Endodermal cell (in vitro differentiated cells): ENCODE measurements at places on chromosomes 11 and 22. TPM values are rescaled to one million over a fixed set of nuclear protein-coding genes. Genes with fewer than 3 reads are reported as not detected.
A peak's percentile ranks its signal among the peaks of the same experiment; 100 is the strongest.

DNA sequence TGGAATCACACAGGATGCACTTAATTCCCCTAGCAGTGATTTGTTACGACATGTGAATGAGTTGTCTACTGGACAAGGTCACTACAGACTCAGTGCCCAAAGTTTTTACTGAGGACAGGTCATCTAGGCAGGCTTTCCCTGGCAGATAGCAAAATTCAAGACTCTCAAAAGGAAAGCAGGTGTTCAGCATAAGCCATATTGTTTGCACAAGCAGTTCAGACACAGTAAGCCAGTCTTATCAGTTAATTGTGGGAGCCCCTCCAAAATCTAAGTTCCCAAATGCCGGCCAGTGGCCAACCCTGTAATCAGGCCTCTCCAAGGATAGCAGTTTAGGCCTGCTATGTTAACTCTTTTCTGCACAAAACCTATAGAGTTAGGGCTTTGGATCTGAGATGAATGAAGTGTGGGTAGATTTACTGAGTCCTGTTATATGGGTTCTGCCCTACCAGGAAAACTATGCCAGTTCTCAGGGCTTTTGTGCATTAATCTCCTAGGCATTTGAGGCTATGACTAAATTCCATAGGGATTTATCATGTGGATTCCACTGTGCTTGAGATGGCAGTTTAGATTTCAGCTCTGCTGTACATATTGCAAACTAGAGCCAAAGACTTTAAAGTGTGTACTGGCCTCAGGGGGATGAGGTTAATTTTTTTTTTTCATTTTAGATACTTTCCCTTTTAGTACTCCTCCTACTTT, 4.8 kb upstream of the ARHGEF12 start:
- no peak overlapping the region for H3K27ac ChIP-seq
- no peak overlapping the region for H3K4me3 ChIP-seq
- no peak for DNase-seq
- H3K27me3 ChIP-seq: no peaks in the 10 kb centered on the region
- peaks cover 29% of the 10 kb centered on the region for H3K36me3 ChIP-seq

- no peaks in the 10 kb centered on the region for H3K4me1 ChIP-seq
- DNase-seq: no peak
- H3K4me3 ChIP-seq: no peak overlapping the region
Observed at GRCh38 chr11:17148536-17148935, 59.2 kb downstream of the PIK3C2A start.

DNA sequence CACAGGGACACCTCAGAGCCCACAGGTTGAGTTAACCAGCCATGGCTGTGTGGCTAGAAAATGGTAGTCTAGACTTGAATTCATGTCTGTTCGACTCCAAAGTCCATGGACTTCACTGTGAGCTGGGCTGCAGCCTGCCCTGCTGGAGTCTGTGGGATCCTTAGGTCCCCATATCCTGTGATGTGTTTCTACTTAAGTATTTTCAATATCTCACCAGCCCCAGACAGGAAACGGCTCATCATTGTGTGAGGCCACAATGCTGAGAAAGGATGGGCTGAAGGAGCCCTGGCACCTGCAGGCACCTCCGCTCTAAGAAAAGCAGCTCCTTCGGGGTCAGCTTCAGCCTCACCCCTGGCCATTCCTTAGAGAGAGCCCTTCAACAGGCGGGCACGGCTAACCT, 93.1 kb downstream of the NAT10 start:
- H3K27me3 ChIP-seq: no peaks in the 10 kb centered on the region
- H3K36me3 ChIP-seq: peaks cover 26% of the 10 kb centered on the region
- peaks cover 5% of the 10 kb centered on the region for H3K4me1 ChIP-seq
- no peak for DNase-seq

GRCh38 chr11:43366677-43367076, 8.0 kb downstream of the TTC17 start:
- H3K27me3 ChIP-seq: no peaks in the 10 kb centered on the region
- peaks cover 19% of the 10 kb centered on the region for H3K36me3 ChIP-seq
- H3K4me1 ChIP-seq: peaks cover 4% of the 10 kb centered on the region
- H3K27ac ChIP-seq: no peak overlapping the region
- no peak for DNase-seq

GRCh38 chr11:2998073-2998850, 6.1 kb upstream of the NAP1L4 start:
- H3K4me3 ChIP-seq: no peak overlapping the region
- H3K36me3 ChIP-seq: peaks cover 36% of the 10 kb centered on the region
- no peak for DNase-seq
- no peaks in the 10 kb centered on the region for H3K4me1 ChIP-seq
- no peak overlapping the region for H3K27ac ChIP-seq

DNA sequence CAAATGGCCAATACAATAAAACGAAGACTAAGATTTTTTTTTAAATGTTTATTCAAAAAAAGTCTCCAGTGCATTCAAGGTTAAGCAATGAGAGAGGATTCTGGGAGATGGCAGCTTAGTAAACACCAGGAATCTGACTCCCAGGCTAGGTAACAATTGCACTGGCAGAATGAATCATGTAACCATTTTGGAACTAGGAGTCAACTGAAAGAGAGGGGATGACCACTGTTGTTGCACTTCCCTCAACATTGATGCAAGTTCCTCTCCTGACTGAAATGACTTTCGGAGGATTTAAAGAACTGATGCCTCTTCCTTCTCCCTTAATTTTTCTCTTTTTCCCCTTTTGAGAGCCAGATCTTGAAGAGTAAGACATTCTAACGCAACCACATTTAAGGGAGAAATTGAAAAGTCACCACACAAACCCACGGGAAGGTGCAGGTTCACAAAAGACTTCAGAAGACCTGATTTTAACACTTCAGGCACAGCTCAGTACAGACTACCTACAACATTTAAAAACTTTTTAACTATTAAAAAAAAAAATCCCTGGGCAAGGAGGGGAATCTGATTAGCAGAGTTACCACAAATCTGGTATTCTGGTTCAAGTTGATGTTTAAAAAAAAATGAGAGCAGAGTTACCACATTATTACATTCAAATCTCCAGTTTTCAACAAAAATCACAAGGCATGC, 56.8 kb downstream of the FCHSD2 start:
- no peaks in the 10 kb centered on the region for H3K36me3 ChIP-seq
- no peak for DNase-seq
- H3K27ac ChIP-seq: no peak overlapping the region
- H3K4me1 ChIP-seq: no peaks in the 10 kb centered on the region
- H3K4me3 ChIP-seq: no peak overlapping the region

- H3K4me1 ChIP-seq: peaks cover 9% of the 10 kb centered on the region
- H3K27me3 ChIP-seq: no peaks in the 10 kb centered on the region
- peak; percentile 12 for DNase-seq
- peaks cover 11% of the 10 kb centered on the region for H3K36me3 ChIP-seq
- H3K4me3 ChIP-seq: no peak overlapping the region
Observed at GRCh38 chr22:21703684-21704316, 31.8 kb downstream of the YPEL1 start.

DNA sequence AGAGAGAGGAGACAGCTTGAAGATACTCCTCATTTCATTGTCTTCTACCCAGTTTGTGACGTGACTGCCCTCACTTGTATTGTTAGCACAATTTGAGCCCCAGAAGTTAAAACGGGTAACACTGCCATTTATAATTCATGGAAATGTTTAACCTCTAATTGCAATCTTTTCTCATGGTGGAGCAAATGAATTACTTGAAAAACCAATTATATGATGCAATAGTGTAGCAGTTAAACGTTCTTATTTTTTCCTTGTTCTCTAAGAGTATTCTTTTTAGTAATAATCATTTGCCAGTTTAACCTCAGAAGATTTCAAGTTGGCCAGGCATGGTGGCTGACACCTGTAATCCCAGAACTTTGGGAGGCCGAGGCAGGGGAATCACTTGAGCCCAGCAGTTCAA, 56.6 kb downstream of the CDON start:
- no peaks in the 10 kb centered on the region for H3K36me3 ChIP-seq
- no peaks in the 10 kb centered on the region for H3K4me1 ChIP-seq
- no peak for DNase-seq

DNA sequence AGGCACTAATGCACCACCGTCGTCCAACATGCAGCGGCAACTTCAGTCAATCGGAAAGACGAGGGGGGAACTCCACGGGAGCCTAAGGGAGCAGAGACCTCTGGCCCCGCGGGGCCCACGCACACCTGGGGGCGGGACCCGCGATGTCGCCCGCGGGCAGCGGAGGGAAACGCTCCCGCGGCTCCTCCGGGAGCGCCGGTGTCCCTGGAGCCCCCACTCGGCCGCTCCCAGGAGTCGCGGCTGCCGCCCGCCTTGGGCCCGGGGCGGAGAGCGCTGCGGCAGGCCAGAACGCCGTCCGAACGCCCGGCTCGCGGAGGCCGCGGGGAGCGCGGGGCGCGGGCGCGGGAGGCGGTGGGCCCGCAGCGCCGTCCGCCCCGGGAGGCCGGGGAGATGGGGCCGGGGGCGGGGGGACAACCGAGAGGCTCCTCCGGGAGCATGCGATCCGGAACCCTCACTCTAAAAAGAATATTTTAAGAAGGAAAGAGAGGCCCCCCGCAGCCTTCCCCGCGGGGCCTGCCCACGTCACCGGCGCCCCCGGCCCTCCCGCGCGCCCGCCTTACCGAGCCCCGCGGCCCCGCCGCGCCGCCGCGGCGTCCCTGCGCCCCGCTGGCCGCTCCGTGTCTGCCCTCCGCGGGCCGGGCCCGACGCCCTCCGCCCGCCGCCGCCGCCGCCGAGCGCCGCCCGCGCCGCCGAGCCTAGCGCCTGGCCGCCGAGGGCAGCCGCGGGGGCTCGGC, 86.6 kb upstream of the ARHGAP32 start:
- peak; percentile 67 for DNase-seq
- peaks cover 9% of the 10 kb centered on the region for H3K27me3 ChIP-seq
- H3K4me1 ChIP-seq: peaks cover 2% of the 10 kb centered on the region

GRCh38 chr11:44244639-44245310, 65.2 kb downstream of the ALX4 start:
- H3K27ac ChIP-seq: no peak overlapping the region
- DNase-seq: no peak

- H3K4me3 ChIP-seq: no peak overlapping the region
- DNase-seq: no peak
- no peak overlapping the region for H3K27ac ChIP-seq
- H3K36me3 ChIP-seq: no peaks in the 10 kb centered on the region
- H3K27me3 ChIP-seq: peaks cover 19% of the 10 kb centered on the region
Observed at GRCh38 chr11:86904001-86904400, 51.2 kb downstream of the FZD4 start.

DNA sequence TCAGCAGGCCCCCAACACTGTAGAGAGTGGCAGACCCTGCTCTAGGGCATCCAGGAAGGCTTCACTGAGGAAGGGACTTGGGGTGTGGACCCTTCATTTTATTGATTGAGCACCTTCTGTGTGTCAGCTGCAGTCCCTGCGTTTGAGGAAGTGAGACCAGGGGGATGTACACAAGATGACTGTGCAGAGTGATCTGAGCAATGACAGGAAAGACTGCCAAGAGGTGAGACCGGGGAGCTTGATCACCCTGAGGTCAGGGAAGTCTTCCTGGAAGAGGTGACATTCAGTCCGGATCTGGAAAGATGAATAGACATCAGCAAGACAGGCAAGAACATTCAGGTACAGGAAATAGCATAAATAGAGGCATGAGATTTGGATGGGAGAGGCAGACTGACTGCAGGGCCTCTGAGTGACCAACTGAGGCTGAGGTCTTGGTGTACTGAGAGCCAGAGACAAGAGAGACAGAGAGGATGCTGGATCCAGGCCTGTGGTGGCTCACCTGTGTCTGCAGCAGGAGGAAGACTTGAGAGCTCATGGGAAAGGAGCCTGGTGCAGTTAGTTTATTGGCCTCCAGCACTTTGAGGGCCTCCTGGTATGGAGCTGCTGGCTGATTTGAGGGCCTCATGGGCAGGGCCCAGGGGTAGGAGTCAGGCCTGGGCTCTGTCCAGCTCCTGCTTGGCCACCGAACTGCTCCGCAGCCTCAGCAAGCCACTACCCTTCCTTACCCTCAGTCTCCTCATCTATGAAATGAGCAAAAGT, 5.2 kb downstream of the DGAT2 start:
- no peak overlapping the region for H3K27ac ChIP-seq
- H3K4me1 ChIP-seq: no peaks in the 10 kb centered on the region
- no peak for DNase-seq
- no peak overlapping the region for H3K4me3 ChIP-seq

DNA sequence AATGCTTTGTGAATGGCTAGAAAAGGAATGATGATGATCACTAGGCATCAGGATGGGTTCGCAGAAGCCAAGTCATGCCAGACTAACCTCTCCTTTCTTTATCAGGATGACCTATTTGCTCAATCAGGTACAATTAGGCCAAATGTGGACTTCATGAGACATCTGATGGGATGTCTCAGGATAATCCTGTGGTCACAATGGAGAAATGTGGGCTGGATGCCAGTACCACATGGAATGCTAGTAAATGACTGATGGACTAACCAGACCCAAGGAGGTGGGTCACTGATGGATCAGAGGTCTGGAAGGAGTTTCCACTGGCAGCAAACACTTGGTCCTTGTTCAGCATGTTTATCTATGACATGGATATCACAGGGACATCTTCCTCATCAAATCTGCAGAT, 94.8 kb upstream of the PHOX2A start:
- no peaks in the 10 kb centered on the region for H3K27me3 ChIP-seq
- H3K36me3 ChIP-seq: no peaks in the 10 kb centered on the region
- no peak overlapping the region for H3K27ac ChIP-seq
- no peaks in the 10 kb centered on the region for H3K4me1 ChIP-seq
- no peak for DNase-seq
- no peak overlapping the region for H3K4me3 ChIP-seq

GRCh38 chr11:111966678-111967077, 29.5 kb downstream of the DIXDC1 start:
- H3K4me3 ChIP-seq: no peak overlapping the region
- H3K27ac ChIP-seq: no peak overlapping the region
- no peaks in the 10 kb centered on the region for H3K27me3 ChIP-seq

The FXYD2 gene
- 1.8 and 3.0 TPM in 2 replicates for total RNA-seq

The YPEL4 gene
- total RNA-seq: not detected in 2 replicates

The LDLRAD3 gene
- 27.8 and 30.6 TPM in 2 replicates for total RNA-seq

The RCE1 gene
- total RNA-seq: 35.6 and 37.5 TPM in 2 replicates

The FZD4 gene
- 25.8 to 55.1 TPM (median 53.9 TPM) in 3 replicates for total RNA-seq

The EMID1 gene
- total RNA-seq: 17.0 and 19.8 TPM in 2 replicates
